PC-9 (cell line): ENCODE measurements at places on chromosomes 5 and 9.

- DNase-seq, result no peak
Observed at GRCh38 chr9:125889476-125890419, 142.6 kb downstream of the PBX3 start.

GRCh38 chr9:89778100-89779090 is 173.6 kb downstream of the GADD45G start:
- DNase-seq, result no peak

GRCh38 chr5:169906745-169907649 is 73.3 kb downstream of the INSYN2B start:
- DNase-seq, result no peak

DNA sequence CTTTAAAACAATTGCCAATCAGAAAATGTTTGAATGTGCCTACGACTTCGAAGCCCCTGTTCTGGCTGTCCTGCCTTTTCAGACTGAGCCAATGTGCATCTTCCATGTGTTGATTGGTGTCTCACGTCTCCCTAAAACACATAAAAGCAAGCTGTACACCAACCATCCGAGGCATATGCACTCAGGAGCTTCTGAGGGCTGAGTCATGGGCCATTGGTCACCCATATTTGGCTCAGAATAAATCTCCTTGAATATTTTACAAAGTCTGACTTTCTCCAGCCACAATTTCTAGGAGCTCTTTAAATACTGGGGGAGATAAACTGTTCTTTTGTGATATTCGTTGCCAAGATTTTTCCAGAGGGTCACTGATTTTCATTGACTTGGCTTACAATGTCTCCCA is 53.9 kb downstream of the C9orf57 start:
- DNase-seq, result no peak

GRCh38 chr9:111842313-111842712 is 47.6 kb upstream of the SHOC1 start:
- no peak for DNase-seq
